Endothelial cell (in vitro differentiated cells): ENCODE measurements at places on chromosomes 12 and 14. TPM values are rescaled to one million over a fixed set of nuclear protein-coding genes. Genes with fewer than 3 reads are reported as not detected.

Gene GARIN6
- not detected for total RNA-seq

Gene MYH6
- 1.6 TPM for total RNA-seq

Gene IRAK3
- total RNA-seq: 4.9 TPM

Gene SIX1
- total RNA-seq: 0.41 TPM

Gene RASSF9
- total RNA-seq: 2.2 TPM

Gene DPF3
- total RNA-seq: 3.0 TPM

Gene FAM186B
- 1.9 TPM for total RNA-seq

Gene MANSC4
- total RNA-seq: not detected

Gene PHC1
- 55.3 TPM for total RNA-seq

Gene CAPZA3
- total RNA-seq: not detected

Gene PXMP2
- 18.6 TPM for total RNA-seq

Gene NKX2-1
- total RNA-seq: not detected

Gene BIN2
- total RNA-seq: not detected

Gene DEPDC4
- 0.82 TPM for total RNA-seq

Gene GAS2L3
- total RNA-seq: 55.6 TPM

Gene LTBR
- total RNA-seq: 40.3 TPM

Gene TC2N
- 1.4 TPM for total RNA-seq

- no peak for DNase-seq
Measured at GRCh38 chr12:8648576-8649205, 13.9 kb downstream of the MFAP5 start.

GRCh38 chr14:91048265-91048664, 12.2 kb downstream of the RPS6KA5 start:
- no peak for DNase-seq

GRCh38 chr12:28486521-28486920, 296.3 kb downstream of the CCDC91 start:
- no peak for DNase-seq

DNA sequence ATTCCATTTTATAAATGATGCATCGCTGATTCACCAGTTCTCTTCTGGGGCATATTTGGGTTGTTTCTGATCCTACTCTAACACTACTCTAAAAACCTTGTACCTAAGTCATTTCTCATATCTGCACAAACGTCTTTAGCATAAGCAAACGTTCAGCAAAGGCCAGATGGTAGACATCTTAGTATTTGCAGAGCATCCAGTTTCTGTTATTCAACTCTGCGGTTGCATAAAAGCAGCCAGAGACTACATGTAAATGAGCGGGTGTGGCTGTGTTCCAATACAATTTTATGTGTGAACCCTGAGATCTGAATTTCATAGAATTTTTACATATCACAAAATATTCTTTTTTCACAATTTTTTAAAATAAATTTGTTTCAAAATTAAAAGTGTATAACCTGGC, 22.8 kb upstream of the MMP17 start:
- DNase-seq: no peak

GRCh38 chr12:90321369-90321768, 612.7 kb upstream of the ATP2B1 start:
- DNase-seq: no peak

DNA sequence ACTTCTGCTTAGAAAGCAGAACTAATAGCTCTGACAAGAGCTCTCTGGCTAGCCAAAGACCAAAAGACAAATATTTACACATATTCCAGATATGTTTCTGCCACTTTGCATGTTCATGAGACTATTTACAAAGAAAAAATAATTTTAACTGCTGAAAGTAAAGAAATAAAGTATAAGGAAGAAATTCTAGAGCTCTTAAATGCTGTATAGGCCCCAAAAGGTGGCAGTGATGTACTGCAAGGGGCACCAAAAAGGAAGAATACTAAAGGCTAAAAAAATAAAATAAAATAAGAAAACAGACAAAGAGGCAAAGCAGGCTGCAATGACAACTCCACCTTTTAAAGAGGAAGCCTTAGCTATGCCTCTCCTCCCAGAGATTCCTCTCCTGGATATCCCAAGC, 23.0 kb downstream of the KLRK1 start:
- no peak for DNase-seq

DNA sequence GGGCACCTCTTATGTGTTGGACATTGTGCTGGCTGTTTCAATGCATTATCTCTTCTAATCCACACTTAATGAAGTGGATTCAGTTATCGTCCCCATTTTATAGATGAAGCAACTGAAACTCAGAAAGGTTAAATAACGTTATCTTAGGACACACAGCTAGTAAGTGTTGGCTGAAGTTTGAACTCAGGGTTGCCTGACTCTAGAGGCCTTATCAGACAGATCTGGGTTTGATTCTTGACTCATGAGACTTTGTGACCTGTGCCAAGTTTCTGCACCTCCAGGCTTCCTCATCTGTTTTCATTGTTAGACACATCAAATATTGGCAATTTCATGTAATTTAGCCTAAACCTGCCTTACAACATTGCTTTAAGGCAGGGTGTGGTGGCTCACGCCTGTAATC, 18.2 kb upstream of the IRF2BPL start:
- no peak for DNase-seq

- no peak for DNase-seq
Measured at GRCh38 chr12:3882406-3882805, 9.2 kb upstream of the PARP11 start.

- no peak for DNase-seq
Measured at GRCh38 chr14:75049731-75050201, 1.5 kb downstream of the MLH3 start.

DNA sequence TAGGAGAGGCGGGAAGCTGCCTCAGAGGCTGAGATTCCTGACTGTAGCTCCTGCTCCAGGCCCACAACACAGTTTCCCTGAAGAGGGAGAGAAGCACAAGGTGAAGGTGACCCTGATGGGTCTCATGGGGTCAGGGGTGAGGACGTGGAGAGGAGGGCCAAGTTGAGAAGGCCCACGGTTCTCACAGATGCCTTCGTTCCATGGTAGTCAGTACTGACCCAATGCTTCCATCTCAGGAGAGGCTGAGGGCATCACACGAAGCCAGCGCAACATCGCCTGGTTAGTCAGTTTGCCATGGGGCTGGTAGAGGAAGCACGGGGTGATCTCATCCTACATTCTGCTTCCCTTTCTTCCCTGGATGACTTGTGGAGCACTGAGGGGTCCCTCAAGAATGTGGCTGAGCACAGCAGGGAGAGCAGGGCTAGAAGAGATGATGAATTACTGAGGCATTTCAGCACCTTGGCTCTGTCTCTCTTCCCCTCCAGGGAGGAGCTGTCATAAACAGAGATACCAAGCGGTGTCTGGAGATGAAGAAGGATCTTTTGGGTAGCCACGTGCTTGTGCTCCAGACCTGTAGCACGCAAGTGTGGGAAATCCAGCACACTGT, 51.9 kb downstream of the GALNT8 start:
- no peak for DNase-seq

- DNase-seq: no peak
Measured at GRCh38 chr12:55692631-55693322, 14.9 kb downstream of the ITGA7 start.

- DNase-seq: no peak
Measured at GRCh38 chr14:81728447-81728846, 194.8 kb upstream of the SEL1L start.

DNA sequence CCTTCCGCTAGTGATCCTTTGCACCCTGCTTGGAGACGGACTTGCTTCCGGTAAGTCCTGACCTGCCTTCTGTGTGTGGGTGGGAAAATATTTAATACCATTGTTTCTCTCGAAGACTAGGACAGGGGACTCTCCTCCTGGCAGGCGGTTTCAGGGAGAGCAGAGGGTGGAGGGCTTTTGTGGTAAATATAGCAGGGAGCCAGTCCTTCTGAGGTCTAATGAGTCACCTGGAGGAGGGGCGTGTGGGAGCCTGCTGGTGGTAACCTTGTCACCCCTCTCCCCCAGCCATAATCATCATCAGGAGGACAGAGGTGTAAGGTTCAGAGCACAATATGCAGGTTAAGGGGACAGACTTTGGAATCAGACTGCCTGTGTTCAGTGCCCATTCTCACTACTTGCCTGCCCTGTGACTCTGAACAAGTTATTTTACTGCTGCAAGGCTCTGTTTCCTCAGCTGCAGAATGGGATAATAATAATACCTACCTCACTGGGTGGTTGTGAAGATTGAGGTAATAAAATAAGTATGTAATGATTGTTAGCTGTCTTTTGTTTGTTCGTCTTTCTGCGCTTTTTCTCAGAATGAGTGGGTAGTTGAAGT, 47.4 kb downstream of the SUSD6 start:
- DNase-seq: no peak

DNA sequence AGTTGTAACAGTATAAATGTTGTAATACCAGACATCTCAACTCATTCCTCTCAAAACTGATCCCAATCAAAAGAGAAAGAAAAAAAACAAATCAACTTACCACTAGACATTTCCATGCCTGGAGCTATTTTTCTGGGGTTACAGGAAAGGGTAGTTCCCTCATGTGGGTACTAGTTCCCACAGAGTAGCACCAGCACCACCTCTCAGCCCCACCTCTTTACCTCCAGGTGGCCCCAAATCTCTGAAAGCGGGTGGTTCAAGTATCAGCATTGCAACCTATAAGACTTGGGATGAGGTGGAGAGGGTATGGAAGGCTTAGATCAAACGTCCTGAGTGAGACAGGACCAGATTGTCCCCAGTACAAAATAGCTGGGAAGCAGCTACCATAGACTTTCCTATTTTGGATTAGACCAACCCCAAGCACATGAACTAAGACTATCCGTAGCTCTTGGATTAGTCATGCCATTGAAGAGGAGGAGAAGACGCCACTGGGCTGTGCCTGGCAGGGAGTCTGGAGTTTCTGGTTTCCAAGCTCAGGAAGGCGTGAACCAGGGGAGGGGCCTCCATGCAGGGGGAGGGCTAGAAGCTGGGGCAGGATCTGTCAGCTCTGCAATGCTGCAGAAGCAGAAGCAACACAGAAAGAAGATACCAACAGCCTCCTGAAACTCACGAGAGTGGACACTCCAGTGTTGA, at the start of gene SLC39A2:
Gene SLC39A2, plus strand, starts transcription at position 620 of the 693 bp plus-strand sequence. CDS start 154 bp downstream, outside the sequence.
- DNase-seq: no peak

DNA sequence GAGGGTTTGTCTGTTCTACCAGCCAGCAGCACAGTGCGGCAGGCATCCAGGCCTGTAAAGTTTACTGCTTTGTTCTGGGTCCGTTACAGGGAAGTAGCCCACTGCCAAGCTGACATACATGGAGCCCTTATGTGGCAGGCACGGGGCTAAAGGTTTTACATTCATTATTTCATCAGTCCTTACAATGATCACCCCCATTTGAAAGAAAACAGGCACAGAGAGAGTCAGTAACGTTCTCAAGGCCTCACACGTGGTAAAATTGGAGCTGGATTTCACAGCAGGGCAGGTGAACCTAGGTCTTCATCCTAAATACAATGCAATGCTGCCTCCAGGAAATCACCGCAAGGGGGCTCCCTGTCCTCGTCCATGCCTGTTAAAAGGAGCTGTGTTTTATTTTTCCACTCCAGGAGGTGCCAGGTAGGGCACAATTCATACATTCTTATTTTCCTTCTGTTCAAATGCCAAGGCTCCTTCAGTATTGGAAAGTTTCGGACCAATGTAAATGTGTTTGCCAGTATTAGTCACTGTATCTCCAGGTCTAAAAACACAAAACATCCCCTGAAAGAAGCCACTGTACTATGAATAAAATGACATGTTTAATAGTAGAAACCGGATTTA, 172.2 kb upstream of the GZMB start:
- peak; percentile 78 for DNase-seq

DNA sequence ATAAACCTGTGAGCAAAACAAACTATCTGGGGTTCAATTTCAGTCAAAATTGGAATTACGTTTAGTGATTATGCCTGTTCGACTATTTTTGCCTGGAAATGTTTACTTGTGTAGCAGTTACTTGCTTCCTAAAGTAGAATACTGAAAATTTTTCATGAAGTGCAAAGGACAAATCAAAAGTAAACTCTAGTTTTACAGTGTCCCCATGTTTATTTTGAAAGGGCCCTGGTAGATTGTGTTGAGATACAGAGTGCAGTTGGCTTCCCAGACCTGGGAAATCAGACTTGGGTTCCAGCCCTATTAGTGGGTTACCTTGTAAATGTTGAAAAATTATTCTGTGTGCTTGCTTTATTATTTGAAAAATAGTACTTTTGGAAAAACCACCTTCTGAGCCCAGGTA, 17.3 kb downstream of the KLRB1 start:
- DNase-seq: no peak

- DNase-seq: no peak
Measured at GRCh38 chr12:104888892-104889291, 69.2 kb downstream of the SLC41A2 start.

- no peak for DNase-seq
Measured at GRCh38 chr12:46904406-46905238, 78.8 kb upstream of the SLC38A4 start.

- no peak for DNase-seq
Measured at GRCh38 chr12:131065279-131065678, 111.6 kb downstream of the ADGRD1 start.

GRCh38 chr14:37623971-37624370, 28.5 kb downstream of the TTC6 start:
- DNase-seq: no peak

- DNase-seq: no peak
Measured at GRCh38 chr14:91888641-91889476, 21.5 kb upstream of the TC2N start.

DNA sequence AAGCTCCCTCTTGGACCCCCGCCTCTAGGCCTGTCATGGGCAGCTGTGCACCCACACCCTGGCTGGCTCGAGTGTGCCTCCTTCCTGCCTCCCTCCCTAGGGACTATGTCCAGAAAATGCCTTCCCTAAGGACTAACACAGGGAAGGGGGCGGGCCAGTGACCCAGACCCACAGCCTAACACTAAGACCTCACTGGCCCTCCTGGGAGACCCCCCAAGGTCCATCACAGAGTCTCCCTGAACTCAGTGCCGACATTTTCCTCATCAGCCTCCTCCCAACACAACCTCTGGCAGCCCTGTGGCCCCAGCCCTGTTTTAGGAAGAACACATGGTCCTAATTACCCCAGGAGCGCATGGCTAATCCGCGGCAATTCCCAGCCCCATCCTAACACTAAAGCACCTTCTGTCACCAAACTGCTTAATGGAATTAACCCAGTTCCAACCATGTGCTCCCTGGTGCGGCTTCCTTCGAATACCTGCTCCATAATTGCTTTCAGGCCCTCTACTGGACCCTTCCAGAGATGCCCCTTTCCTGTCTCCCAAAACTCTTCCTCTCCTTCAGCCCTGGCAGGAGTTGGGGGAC, 5.6 kb downstream of the MSI1 start:
- DNase-seq: no peak

- DNase-seq: no peak
Measured at GRCh38 chr14:77059276-77059915, 30.9 kb upstream of the IRF2BPL start.

DNA sequence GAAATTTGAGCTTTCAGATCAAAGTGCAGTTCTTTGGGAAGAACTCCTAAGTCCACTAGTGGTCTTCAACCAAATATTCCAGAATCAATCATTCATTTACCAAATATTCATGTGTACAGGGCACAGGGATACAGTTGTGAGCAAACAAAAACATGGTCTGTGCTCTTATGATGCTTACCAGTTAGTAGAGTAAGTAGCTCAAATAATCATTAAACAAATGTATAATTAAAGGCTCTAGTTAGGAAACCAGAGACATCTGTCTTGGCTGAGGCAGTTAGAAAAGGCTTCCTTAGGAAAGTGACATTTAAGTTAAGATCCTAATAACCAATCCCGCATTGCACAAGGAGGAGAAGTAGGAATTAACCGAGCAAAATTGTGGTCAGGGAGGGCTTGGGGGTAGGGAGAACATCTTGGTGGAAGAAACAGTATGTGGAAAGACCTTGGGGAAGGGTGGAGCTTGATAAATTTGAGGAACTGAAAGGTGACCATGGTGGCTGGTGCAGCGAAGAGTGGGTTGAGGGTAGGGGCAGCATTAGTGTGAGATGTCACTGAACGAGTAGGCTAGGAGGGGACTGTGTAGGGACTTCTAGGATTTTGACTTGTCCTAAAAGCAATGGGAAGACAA, 40.0 kb downstream of the PEBP1 start:
- no peak for DNase-seq
